Fibroblast of lung (primary cell): ENCODE measurements at places on chromosomes 7 and 10. TPM values are rescaled to one million over a fixed set of nuclear protein-coding genes. Genes with fewer than 3 reads are reported as not detected.
A peak's percentile ranks its signal among the peaks of the same experiment; 100 is the strongest.

PCLO gene
- total RNA-seq = 0.17 TPM in 1 of 2 replicates, not detected in the other

LIPF gene
- total RNA-seq = not detected in 2 replicates

CFAP46 gene
- total RNA-seq = 0.26 and 0.66 TPM in 2 replicates

DNA sequence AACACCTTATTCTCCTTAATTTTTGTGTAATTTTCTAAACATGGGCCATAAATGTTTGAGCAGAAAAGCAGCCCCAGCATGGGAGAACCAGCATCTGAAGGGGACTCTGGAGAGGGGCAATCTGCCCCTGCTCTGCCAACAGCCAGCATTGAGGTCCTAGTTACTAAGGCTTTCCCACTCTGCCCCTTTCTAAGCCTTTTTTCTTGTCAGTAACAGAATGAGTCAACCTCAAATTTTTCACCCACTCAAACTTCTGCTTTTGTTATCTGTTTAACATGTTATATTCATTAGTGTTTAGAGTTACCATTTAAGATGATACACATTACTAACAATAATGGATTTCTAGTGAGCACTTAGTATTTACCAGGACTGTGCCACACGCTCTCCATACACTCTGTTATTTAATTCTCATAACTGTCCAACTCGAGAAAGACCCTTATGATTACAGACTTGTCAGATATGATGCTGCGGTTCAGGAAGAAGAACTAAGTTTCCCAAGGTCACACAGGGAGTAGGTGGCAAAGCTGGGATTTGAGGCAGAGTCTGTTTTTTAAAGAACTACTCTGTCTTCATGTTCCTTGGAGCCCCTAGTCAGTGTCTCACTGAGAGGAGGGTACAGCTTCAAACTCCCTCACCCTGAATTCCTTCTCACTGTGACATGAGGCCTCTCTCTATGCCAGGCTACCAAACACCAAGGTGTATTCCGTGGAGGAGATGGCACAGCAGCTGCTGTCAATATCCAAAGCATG lies 19.9 kb upstream of the GPAM start:
- DNase-seq = no peak
- H3K36me3 ChIP-seq = no peaks in the 10 kb centered on the region
- H3K27ac ChIP-seq = no peak overlapping the region
- no peak overlapping the region for H3K4me3 ChIP-seq
- H3K27me3 ChIP-seq = no peaks in the 10 kb centered on the region

ZNF511 gene
- 23.6 and 27.7 TPM in 2 replicates for total RNA-seq

DNA sequence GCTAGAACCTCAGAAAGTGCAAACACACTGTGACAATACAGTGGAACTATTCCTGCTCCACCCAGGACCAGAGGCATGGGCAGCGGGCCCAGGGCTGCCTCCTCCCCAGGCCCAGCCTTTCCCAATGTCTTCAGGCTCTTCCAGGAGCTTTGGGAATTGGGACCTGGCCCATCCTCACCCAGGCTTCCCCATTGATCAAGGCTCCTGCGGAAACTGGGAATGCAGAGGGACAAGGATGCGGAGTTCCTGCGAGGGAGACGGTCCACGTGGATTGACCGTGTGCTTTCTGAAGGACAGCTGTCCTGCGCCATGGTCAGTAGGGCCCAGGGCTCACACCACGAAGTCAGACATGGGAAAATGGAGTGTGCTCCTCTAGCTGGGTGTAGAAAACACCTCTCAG lies 56.6 kb downstream of the CSGALNACT2 start:
- H3K27me3 ChIP-seq = no peaks in the 10 kb centered on the region
- no peak overlapping the region for H3K4me3 ChIP-seq
- H3K36me3 ChIP-seq = peaks cover 3% of the 10 kb centered on the region
- H3K27ac ChIP-seq = no peak overlapping the region

DNA sequence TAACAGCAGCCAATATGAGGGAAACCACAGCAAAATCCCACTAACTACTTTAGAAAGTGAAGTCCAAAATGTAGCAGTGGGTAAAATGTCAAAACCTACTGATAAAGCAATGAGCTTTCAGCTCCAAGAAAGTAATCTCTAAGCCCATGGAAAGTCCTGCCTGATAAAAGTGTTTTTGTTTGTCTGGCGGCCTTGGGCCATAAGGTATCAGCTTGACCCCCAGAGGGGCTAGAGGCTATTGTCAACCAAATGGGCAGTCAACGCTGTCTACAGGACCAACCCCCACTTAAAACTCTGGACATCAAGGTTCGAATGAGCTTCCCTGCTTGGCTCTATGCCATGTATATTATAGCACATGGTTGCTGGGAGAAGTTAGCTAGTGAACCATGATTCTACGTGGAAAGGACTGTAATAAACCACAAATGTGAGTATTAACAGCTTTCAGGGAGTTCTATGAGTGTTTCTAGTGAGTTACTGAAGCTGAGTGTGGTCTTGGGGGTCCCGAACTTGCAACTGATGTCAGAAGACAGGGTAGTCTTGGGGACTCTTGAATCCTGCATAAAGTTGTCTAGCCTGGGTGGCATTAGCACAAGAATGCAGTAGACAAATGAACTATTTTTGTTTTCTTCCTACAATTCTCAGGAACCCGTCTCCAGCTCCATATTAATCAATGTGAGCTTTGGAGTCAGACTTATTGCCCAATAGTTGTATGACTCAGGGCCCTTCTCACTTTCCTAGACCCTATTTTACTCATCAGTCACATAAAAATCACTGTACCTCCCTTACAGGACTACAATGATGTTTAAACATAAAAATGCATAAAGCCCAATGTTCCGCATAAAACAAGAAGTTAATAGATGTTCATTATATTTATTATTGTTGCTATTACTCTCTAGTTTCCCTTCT lies 164.9 kb downstream of the DGKI start:
- no peaks in the 10 kb centered on the region for H3K27me3 ChIP-seq
- H3K36me3 ChIP-seq = no peaks in the 10 kb centered on the region
- H3K27ac ChIP-seq = no peak overlapping the region
- H3K4me1 ChIP-seq = peaks cover 4% of the 10 kb centered on the region
- no peak overlapping the region for H3K4me3 ChIP-seq
- DNase-seq = peak; percentile 88
